Activated CD4-positive, alpha-beta T cell treated with anti-CD3 and anti-CD28 coated beads, Interleukin-2, amount 50 U/mL, for 1 hour (primary cell): ENCODE measurements at places on chromosomes 6 and 20.

DNA sequence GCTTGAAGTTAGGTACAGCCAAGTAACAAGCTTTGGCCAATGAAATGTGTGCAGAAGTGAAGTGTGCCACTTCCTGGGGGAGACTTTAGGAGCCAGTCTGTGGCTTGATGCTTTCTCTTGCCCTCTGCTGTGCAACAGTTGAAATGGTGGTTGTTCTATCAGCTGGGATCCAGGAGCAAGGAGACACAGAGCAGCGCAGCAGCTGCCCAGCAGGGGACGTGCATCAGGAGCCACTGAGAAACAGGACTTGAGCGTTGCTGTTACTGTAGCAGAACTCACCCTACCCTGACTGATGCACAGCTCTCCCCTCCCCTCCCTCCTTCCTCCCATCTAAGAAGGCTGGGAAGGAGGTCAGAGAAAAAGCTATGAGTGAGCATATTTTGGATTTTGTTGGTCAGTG, 18.9 kb upstream of the CCN5 start:
- DNase-seq, result no peak

- DNase-seq, result no peak
Measured at GRCh38 chr6:16334671-16335070, 96.3 kb downstream of the GMPR start.

- DNase-seq, result no peak
Measured at GRCh38 chr20:41234041-41234440, 83.5 kb downstream of the ZHX3 start.

DNA sequence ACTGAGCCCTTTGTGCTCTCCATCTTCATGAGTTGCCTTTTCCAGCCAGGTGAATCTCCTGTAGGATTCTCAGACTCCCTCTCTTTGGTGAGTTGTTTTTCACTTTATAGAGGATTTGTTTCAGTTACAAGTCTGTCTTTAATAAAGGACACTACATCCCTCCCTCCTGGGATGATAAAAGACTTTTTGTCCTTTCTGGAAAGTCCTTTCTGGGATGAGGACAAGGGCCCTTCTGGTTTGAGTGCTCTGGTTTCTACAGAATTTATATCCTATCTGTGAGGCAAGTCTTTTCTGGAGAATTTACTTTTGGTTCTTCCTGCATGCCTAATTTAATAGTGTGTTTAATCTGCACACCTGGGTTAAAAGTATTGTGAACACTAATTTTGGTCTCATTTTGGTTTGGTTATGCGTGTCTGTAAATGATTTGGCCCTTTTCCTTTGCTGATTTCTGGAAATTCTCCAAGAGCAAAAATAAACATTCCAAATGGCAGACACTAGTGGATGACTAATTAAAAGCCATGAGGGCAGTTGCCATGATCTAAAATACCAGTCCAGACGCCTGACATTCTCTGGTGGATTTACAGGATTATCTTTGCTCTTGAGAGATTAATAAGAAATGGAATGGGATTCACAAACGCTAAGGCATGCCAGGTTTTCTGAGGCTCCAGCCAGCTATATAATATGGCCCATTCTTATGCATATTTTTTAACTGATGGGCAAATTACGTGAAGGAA, 44.8 kb downstream of the TCP11 start:
- no peak for DNase-seq

DNA sequence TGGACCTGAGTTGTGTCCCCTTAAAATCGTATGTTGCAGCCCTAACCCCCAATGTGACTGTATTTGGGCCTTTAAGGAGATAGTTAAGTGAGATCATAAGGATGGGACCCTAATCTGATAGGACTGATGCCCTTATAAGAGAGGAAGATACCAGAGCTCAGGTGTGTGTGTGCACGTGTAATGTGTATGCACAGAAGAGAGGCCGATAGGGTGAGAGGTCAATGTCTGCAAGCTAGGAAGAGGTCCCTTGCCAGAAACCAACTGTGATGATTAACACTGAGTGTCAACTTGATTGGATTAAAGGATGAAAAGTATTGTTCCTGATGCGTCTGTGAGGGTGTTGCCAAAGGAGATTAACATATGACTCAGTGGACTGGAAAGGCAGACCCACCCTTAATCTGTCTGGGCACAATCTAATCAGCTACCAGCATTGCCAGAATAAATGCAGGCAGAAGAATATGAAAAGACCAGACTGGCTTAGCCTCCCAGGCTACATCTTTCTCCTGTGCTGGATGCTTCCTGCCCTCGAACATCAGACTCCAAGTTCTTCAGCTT, 299.8 kb downstream of the LRFN2 start:
- no peak for DNase-seq

- DNase-seq, result no peak
Measured at GRCh38 chr6:34205466-34205865, 31.2 kb upstream of the HMGA1 start.
